ENCODE measurements at places on chromosomes 7 and 10. TPM values are rescaled to one million over a fixed set of nuclear protein-coding genes. Genes with fewer than 3 reads are reported as not detected.

Gene FOXI2
- not detected for polyA plus RNA-seq

Gene CAV2
- 182 TPM for polyA plus RNA-seq

Gene CCDC136
- 48.4 TPM for polyA plus RNA-seq

Gene PALD1
- polyA plus RNA-seq = 0.16 TPM

Gene HECW1
- polyA plus RNA-seq = not detected

Gene SPDYE16
- polyA plus RNA-seq = 0.10 TPM

Gene KEL
- 0.05 TPM for polyA plus RNA-seq

Gene INMT
- polyA plus RNA-seq = not detected

Gene VENTX
- not detected for polyA plus RNA-seq

Gene GIMAP7
- polyA plus RNA-seq = not detected

Gene CRYGN
- polyA plus RNA-seq = not detected

Gene ACTL6B
- polyA plus RNA-seq = 0.67 TPM

Gene CFAP69
- 2.8 TPM for polyA plus RNA-seq

Gene OR2A42
- polyA plus RNA-seq = not detected

Gene SLC25A13
- 16.0 TPM for polyA plus RNA-seq

Gene ANLN
- polyA plus RNA-seq = 17.1 TPM

DNA sequence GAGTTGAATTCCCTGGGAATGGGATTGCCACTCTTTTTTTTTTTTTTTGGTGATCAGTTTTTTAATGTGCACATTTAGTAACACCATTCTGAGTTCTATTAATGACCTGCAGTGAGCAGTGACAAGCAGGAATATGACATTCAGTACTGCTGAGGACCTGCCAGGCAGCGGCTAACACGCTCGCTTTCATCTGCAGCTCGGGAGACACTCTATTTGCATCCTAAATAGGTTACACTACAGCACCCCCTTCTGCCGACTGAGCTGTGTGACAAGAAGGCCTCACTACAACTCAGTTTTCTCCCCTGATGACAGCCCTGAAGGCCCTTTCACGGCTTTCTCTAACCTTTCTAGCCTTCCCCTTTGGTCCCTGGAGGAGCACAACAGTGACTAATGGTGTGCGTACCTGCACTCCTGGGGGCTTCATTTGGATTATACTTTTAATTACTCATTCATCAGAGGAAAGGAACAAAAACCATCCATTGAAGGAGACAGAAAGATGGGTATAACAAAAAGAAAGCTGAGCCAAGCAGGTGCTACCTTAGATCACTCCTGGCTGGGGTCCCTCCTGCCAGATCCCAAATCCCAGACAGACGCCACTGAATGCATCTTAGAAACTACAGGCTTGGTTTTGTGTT is 872.4 kb downstream of the LRMDA start:
- DNase-seq = peak; percentile 70

GRCh38 chr10:110852255-110852896 is 19.4 kb upstream of the PDCD4 start:
- no peak for DNase-seq

GRCh38 chr10:74500816-74501215 is 325.6 kb upstream of the KAT6B start:
- no peak for DNase-seq

DNA sequence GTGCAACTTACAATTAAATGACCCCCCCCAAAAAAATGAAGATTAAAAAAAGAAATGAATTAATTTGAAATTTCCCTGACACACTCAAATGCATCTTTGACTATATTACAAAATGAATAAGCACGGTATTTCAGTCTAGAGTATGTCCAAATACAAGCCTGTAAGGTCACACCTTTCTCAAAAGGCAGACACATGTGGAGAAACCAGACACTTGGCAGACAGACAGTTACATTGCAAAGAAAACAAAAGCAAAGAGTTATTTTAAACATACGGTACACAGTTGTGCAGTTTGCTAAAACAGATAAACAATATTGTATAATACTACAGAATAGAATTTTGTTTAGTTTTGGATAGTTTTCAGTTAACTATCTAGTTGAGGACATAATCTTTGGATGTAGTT is 153.0 kb downstream of the ATE1 start:
- DNase-seq = no peak

DNA sequence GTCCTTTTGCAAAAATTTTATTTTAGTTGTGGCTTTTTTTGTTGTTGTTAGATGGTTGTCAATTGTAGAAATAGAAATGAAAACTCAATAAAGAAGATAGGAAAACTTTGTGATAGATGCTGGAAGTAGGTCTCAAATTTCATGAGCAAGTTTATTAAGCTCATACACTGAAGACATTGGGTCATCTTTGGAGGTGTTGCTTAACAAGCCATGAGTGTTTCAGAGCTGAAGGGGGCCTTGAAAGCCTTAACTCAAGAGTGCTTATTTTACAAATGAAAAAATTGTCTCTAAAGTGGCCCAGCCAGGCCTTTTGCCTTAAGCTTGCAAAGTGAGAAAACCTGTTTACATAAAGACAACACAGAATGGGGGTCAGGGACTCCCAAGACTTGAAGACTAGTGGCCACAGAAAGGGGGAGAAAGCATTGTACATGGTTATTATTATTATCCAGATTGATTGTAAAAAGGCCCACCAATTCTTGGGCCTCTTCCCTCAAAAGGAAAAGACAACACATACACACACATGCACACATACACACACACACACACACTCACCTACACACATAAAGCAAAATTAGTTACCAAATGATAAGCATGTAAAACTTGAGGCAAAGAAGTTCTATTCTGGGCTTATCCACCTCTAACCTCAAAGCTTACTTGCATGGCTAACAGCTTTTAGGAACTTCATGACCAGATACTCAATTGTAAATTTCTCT is 49.7 kb upstream of the GLCCI1 start:
- no peak for DNase-seq

- DNase-seq = no peak
These were observed 29.8 kb downstream of the SNX10 start for GRCh38 chr7:26321435-26321834.

DNA sequence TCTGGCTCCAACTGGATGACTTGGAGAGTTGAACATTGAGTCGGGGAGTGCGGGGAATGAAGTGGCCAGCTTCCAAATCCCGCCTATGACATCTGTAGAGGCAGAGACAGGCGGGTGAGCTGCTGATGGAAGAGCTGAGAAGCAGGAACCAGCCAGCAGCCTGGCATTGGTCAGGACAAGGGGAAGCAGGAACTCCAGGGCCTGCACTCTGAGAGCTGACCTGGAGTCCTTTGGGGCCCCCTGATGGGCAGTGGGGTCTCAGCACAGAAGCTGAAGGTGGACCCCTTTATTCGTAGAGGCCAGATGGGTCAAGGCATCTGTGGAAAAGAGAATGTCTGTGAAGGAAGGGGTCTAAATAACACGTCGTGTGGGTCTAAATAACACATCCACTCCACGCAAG is 57.0 kb downstream of the SEC61G start:
- DNase-seq = no peak

DNA sequence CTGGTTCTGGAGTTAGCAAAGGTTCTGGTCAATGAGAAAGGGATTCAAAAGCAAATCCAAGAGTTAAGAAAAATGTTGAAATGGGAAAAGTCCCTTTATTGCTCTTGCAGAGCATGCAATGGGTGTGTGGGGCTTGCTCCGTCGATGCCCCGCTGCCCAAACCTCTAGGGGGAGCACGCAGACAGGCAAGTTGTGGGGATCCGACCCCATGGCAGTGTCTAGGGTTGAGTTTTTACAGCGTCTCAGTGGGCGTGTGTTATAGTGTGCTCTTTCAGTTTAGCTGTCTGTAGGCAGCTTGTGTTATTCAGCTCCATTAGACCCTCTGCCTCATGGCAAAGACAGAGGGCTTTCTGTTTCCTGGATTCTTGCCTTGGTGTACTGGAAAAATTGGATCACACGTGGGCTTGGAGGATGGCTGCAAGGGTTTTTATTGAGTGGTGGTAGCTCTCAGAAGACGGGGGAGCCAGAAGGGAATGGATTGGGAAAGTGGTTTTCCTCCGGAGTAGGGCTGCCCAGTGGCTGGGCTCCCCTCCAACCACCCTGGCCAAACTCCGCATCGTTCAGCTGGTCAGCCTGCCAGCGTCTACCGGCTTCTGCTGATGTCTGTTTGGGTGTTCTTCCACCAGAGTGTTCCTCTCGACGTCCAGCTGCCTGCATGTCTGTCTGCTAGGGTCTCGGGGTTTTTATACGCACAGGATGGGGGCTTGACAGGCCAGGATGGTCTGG is 102.3 kb upstream of the PLXDC2 start:
- DNase-seq = no peak

GRCh38 chr10:1287971-1288401 is 231.8 kb downstream of the WDR37 start:
- DNase-seq = peak; percentile 52

DNA sequence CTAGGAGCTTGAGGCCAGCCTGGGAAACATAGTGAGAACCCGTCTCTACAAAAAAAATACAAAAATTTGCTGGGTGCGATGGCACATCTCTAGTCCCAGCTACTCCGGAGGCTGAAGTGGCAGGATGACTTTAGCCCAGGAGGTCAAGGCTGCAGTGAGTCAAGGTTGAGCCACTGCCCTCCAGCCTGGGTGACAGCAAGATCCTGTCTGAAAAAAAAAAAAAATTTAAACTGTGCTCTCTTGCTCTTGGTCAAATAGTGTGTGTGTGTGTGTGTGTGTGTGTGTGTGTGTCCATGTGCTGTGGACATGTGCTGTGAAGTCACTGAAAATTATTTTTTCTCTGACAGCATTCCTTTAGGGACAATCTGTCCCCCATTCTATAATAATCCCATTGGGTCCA is 62.1 kb upstream of the TCF7L2 start:
- no peak for DNase-seq

DNA sequence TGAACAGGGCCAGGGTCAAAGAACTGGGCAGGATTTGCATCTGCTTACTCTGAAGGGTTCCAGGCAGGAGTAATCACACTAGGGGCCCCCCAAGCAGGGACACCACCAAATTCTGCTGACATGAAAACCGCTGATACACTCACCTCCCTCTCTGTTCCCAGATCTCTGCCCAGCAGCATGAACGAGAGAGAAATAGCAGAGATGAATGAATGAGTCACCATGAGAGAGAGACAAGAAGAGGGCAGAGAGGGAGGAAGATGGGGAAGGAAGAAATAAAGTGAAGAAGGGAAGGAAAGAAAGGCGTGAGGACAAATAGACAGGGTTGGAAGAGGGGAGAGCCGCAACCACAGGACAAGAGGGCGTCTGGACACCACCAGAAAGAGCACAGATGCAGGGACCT is 285.9 kb upstream of the NEBL start:
- DNase-seq = no peak

DNA sequence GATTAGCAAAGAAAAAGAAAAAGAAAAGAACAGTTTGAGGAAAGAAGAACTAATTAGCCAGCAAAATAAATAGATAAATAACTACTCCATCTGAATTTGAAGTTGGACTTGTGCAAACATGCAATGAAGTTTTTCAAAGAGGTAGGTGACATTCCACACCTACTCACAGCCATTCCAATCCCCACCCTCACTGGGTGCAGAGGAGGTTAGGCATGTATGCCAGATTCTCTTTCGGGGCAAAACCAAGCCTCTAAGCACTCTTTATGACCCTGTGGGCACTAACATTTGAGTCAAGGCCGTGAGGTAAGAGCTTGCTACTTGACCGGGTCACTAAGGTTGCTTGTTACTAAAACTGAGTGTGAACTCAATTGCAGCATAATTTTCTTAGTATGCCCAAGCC is 108.4 kb upstream of the SEMA3A start:
- no peak for DNase-seq

- DNase-seq = no peak
These were observed 21.6 kb downstream of the DKK1 start for GRCh38 chr10:52335665-52336064.

- DNase-seq = no peak
These were observed 261.5 kb upstream of the SORCS1 start for GRCh38 chr10:107425931-107426553.

All from SK-N-SH (cell line).